GOT3 (cell line): ENCODE measurements at places on chromosomes 5 and 9.

DNA sequence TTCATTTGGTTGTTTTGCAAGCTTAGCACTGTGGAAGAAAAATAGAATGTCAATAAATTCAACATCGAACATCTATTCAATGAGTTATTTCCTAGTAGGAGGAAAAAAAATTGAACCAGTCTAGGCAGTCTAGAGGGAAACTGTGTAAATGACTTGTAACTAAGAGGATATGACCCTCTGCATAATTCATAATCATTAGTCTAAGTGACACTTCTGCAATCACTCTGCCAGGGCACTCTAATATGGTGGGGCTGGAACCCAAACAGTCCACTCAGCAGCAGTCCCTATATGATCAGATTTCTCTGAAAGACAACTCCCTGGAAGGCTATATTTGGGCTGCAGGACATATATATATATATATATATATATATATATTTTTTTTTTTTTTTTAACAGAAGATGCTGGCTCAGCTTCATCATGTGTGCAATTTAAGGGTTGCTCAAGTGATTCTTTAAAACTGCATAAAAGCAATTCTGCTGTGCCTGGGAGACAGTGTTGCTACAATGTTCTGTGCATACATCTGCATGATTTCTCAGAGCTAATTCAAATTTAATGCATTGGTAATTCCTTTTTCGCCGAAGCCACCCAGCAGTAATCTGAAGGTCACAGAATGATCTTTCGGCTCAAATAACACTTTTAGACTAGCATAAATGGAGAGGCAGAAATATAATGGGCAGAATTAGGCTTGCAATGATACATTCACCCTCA is 482.1 kb upstream of the ZNF608 start:
- no peak for DNase-seq

GRCh38 chr9:116933251-116933650 is 246.1 kb downstream of the TRIM32 start:
- DNase-seq: no peak

- DNase-seq: no peak
These were observed 390.3 kb downstream of the ANXA1 start for GRCh38 chr9:73541923-73542322.

DNA sequence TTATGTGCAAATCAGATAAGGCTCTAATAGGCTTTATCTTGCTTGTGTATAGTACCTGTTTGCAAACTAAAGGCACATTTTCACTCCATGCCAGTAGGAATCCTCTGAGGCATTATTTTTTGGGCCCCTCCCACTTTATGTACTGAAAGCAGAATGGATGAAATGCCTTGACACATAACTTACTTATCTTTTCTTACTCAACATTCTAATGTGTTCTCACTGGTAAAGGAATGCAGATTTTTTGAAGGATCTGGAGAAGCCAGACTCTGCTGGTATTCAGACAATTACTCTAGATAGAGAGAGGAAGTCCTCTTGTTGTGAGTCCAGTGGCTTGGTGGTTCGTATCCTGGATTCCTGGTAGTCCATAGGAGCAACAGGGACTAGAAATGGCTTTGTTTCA is 336.7 kb downstream of the CCDC171 start:
- no peak for DNase-seq

DNA sequence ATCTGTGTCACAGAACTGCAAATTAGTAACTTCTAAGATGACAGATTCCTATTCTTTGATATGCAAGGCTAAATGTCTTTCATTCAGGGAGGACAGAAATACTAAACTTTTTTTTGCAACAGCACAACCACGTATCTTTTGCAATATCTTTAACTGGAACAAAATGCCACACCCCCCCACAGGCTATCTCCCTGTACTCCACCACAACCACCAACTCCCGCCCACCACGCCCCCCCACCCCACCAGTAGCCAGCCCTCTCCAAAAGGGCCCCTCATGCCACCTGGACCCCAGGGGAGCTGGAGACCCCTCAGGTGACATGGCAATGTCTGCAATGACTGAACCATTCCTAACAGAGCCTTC is 131.8 kb downstream of the ROR2 start:
- no peak for DNase-seq

GRCh38 chr9:98795295-98795955 is 930 bp downstream of the ANKS6 start:
- DNase-seq: no peak

GRCh38 chr5:2007496-2007877 is 124.8 kb upstream of the IRX4 start:
- no peak for DNase-seq

DNA sequence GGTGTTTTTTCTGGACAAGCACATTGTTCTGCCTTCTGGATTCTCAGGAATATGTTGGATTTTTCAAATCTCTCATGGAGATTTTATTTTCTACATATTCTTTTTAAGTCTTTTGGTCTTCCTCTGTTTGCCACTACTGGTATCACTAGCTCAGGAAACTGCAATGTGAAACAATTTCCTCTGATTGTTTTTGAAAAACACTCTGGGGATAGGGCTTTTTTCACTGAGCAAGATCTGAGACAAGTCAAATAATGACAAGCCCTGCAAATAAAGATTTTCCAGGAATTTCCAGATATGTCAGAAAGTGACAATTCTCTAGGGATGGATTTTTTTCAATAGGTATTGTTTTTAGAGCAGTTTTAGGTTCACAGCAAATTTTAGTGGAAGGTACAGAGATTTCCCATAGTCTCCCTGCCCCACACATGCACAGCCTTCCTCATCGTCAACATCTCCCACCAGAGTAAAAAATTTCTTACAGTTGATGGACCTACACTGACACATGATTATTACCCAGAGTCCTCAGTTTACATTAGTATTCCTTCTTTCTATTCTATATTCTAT is 86.9 kb upstream of the TMEM161B start:
- DNase-seq: no peak

- no peak for DNase-seq
These were observed 81.9 kb downstream of the SPTLC1 start for GRCh38 chr9:92033307-92033706.

- no peak for DNase-seq
These were observed 177.6 kb downstream of the NNT start for GRCh38 chr5:43780586-43780985.
